Myocyte (in vitro differentiated cells): ENCODE measurements at places on chromosomes 3 and 15. TPM values are rescaled to one million over a fixed set of nuclear protein-coding genes. Genes with fewer than 3 reads are reported as not detected.

The CELSR3 gene
- total RNA-seq = 2.0 and 3.2 TPM in 2 replicates

GRCh38 chr3:172094621-172095557 lies 55.5 kb downstream of the FNDC3B start:
- peak; percentile 27 for DNase-seq

The HRH1 gene
- 2.7 and 3.6 TPM in 2 replicates for total RNA-seq

The C3orf85 gene
- total RNA-seq = not detected in 2 replicates

DNA sequence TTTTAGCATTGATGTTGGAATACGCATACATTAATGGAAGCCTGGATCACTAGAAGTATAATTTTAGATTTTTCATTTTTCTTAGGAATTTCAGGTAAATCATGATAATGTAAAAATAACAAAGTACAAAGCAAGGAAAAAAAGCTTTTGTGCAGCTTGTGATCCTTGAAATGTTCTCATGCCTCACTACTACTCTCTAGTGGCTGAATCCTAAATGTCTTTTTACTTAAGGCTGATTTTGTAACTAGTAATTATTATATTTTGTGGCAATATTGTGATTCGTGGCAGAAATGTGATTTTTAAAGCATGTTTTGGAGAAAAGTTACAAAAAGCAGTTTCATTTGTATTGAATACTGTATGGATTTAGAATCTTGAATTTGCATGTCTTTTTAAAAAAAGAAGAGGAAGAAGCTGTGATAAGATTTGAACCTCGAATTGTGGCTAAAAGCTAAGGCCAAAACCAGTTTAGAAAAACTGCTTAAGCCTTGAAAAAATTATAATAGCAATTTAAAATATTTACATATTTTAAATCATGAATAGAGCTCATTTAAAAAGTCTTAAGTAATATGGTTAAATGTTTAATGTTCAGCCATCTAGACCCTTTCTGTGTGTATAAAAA lies 39.0 kb downstream of the U2SURP start:
- peak; percentile 13 for DNase-seq

- peak; percentile 16 for DNase-seq
These were observed 49.5 kb upstream of the SELENOK start for GRCh38 chr3:53941184-53941583.

- DNase-seq = peak; percentile 14
These were observed 93.0 kb upstream of the LPP start for GRCh38 chr3:188060840-188061544.

DNA sequence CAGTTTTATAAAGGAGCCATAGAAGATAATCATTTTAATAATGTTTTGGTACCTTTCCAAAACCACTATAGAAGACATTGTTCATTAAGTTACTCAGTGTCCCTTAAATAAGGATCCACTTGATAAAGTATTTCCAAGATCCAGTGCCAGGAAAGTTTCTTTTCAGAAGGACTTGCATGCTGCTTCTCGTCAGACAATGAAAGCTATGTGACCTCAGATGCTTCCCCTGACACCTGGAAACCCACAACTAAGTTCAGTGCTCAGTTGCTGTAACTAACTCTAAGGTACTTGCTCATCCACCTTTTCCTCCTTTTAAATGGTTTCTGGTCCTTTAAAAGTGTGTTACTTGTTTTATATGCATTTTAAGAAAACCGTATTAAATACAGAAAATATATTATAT lies 7.3 kb downstream of the SSR3 start:
- DNase-seq = no peak

DNA sequence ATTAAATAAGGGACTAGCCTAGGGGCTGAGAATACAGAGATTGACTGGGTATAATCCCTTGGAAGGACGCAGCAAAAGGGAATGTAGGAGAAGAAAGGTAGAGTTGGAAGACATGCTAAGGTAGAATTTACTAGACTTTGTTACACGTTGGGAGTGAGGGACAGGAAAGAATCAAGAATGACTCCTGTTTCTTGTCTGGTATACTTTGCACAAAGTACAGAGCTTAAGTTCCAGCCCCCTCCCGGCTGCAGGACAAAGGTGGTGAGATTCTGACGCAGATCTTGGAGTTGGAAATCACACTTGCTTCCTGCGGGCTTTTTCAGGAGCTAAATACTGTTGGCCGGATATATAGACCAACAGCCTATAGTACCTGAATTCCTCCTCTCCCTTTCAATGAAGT lies 895 bp downstream of the HYKK start:
- no peak for DNase-seq

DNA sequence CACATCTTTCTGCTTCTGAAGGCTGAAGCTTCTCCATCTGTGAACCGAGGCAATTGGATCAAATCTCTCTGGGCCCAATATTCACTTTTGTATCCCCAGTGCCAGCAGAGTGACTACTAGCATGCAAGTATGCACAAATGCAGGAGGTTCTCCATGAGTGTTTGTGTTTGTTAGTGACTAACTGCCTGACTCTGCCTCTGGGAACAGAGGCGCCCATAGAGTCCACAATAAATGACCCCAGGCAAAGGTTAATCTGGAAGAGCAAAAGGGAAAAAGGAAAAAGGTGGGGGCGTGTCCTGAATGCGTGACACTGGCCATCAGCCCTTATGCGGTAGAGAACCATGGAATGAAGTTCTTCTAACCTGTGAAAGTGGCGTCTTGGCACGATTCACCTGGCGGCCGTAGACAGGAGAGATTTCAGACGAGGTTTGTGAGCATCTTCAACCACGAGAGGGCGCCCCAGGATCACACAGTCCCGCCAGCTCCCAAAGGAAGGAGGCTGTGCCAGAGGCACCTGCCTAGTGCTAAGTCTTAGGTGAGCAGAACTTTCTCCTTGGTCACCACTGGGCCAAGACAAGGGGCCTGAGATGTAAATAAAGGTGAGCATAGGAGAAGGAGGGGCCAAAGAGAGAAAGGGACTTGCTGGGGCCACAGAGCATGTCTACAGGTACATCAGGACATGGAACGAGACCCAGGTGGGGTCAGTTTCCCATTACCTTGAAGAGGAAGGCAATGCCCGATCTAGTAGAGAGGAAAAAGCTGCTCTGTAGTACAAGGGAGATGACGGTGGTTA lies 44.2 kb downstream of the RBPMS2 start:
- DNase-seq = peak; percentile 72

The SLC28A1 gene
- not detected in 2 replicates for total RNA-seq

DNA sequence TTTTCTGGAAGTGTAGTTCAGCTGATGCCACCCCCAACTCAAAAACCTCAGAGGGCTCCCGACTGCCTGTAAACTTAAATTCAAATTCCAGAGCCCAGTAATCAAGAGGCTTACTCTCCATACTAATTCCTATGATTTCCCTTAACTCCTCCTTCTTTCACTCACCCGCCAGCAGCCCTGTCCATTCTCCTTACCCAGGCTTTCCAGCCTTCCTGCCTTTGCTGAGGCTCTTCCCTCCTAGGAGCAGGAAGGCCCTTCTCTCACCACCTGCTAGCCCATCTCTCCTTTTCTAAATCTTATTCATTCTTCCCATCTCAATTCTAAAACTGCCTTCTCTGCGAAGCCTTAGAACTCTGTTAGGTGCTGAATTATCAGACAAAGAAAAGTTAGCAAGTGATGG lies 30.4 kb downstream of the RORA start:
- DNase-seq = no peak

GRCh38 chr3:15681668-15682067 lies 80.1 kb downstream of the BTD start:
- DNase-seq = no peak

DNA sequence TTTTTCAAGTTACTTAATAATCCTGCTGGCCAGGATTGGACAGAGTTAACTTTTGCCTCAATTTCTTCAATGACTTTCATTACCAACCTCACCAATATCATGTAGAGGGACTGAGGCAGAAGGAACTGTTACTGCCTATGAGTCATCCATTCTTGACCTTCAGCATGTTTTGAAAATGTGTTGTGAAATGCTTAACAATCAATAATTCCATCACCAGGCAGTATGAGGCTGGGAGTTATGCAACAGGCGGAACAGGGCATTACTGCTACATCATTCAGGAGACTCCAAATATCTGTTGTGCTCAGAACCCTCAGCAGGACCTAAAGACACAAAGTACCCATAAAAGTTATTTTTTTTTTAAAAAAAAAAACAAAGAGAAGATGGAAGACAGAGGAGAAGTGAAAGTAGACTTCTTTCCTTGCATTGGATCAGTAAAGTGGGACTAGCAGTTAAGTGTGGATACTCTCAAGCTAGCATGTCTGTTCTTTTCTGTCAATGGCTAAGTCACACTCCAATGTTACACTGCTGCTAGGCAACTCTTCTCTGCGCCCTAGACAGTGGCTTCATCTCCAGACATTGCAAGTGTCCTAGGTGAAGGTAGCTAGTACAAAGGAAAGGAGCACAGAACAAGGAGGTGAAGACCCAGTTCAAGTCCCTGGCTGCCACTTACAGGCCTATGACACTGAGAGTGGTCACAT lies 184.9 kb upstream of the LPP start:
- no peak for DNase-seq

GRCh38 chr15:84654689-84655453 lies 788 bp upstream of the WDR73 start:
- peak; percentile 91 for DNase-seq

DNA sequence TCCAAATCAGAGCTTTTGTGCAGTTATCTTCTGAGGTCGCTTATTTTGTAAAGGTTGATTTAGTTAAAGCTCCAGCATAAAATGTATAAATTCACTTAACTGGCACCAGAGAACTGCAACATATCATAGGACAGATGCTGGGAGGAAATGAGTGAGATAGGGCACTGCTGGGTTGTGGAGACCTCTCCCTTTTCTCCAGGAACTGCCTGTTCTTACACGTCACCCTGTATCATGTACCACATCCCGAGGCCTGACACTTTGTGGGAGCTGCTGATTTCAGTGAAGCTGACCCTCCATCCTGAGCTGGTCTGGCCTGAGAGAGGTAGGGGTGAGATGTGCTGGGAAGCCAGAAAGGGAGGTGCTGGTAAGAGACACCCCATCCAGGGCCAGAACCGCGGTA lies 213.8 kb upstream of the FEZF2 start:
- no peak for DNase-seq

The SLC22A14 gene
- 0.78 and 0.83 TPM in 2 replicates for total RNA-seq

DNA sequence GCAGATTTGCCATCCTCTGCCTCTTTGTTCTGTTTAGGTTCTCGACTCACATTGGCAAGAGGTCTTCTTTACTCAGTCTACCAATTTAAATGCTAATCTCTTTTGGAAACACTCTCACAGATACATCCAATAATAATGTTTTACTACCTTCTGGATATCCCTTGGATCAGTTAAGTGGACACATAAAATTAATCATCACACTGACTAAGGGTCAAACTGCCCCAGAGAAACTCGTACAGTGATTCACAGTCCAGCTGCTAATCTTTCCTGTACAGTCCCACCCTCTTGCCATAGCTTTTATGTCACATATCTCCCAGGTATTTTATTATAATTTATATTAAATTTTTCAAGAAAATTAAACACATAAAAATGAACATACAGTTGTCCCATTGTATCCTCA lies 360.8 kb upstream of the RGMA start:
- no peak for DNase-seq

- no peak for DNase-seq
These were observed 57.2 kb upstream of the TIPARP start for GRCh38 chr3:156617145-156617544.

DNA sequence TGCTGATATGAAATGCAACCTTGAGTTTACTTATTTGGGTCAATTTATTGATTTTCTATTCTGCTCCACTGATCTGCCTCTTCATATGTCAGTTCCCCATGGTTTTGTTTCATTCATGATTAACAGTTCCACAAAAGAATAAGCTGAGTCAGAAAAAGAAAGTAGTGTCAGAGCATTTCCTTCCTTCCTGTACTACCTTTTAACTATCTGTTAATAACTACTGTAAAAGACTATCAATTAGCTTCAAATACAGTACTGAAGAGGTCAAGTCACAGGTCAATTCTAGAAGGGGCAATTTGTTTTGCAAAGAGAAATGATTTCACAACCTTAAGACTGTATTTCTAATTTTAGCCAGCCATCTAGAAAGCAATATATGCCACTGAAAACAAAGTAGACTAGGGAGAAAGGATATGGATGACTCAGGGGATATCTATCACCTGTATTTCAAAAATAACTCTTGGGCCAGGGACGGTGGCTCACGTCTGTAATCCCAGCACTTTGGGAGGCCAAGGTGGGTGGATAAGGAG lies 129.5 kb downstream of the TFDP2 start:
- no peak for DNase-seq

- DNase-seq = no peak
These were observed 351.5 kb upstream of the ICE2 start for GRCh38 chr15:60830479-60830878.

DNA sequence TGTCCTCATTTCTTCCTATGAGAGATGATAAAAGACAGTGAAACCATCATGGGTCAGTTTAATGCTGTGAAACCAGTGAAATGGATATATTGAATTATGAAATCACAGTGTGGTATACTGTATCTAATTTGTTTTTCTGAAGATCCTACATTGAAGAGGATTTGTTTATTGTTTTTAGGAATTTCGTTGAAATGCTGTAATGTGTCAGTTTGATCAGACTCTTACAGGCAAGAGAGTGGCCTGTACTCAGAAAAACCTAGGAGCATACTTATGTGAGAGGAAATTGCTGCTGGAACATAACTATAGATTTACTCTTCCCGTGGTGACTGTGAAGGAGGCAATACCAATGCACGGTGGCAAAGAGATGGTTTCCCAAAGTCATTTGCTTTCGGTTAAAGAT lies 29.1 kb upstream of the ONECUT1 start:
- DNase-seq = no peak

GRCh38 chr3:48194446-48195071 lies 6.3 kb upstream of the CDC25A start:
- peak; percentile 72 for DNase-seq

The TMEM45A gene
- total RNA-seq = 16.9 and 17.6 TPM in 2 replicates

The ZNF502 gene
- 2.0 and 2.6 TPM in 2 replicates for total RNA-seq

The LRTM1 gene
- 0.16 and 0.42 TPM in 2 replicates for total RNA-seq

The TARS3 gene
- total RNA-seq = 26.2 and 48.0 TPM in 2 replicates

The PLXND1 gene
- total RNA-seq = 37.7 and 44.2 TPM in 2 replicates

DNA sequence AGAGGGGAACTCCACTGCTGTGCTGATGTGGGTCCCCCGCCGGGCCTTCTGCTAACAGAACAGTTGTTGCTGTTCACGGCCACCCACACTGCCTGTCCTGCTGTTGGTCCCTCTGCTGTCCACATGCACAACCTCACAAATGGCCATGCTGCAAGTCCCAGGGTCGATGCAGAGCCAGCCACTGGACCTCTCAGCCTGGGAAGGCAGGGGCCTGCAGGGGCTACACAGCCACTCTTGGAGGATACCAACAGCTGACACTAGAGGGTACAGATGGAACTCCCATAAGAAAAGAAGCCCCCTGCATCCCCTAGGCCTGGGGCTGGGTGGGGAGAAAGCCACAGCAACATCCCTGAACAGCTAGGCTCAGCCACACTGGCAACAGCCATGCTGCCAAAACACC lies 104.4 kb upstream of the IQSEC1 start:
- no peak for DNase-seq

DNA sequence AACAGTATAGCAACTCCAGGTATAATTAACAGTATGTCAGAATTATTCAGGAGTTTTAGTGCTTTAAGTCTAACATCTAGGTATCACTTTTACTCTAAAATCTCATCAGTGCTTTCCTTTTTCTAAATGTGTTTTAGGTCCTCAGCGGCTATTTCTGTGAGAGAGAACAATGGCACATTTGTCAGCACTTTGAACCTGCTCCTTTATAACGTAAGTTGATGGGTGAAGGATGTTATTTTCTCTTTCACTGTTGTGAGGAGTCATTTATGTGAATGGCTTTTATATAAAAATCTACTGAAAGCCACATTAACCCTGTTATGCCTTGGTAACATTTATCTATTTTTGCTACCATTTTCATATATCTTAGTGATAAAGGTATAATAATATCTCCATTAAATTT lies 22.8 kb downstream of the ZPLD1 start:
- DNase-seq = no peak

- peak; percentile 66 for DNase-seq
These were observed 25.3 kb downstream of the UBXN7 start for GRCh38 chr3:196406811-196407470.
